Kidney epithelial cell (primary cell): ENCODE measurements at places on chromosomes 1 and 21.

DNA sequence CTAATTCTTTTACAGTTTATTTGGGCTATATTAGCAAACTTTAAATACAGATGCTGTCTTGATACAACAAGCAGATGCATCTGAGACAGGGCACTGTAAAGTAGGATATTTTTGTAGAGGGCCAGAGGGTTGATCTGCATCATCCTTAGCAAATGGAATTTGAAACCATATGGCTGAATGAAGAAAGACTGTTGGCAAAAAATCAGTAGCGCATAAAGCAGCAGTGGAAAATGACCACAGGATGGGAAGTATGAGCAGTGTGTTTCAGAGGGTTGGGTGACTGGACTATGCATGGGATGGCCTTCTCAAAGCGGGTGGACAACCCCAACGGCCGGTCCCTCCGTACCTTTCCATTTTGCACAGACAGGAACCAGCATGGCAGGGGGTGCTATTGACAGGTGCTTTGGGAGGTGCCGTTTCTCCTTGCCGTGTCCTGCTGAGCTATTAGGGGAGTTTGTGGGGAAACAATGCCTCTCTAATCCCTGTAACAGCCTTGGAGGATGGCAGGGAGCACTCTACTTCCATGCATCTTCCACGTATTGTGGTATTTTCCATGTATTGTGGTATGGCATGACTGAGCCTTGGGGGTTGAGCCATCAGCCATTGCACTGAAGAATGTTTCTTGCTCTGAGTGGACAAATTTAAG lies 5.9 kb downstream of the LRRC8B start:
- no peak for DNase-seq

GRCh38 chr1:93805027-93805610 lies 73.9 kb downstream of the DNTTIP2 start:
- no peak for DNase-seq

- no peak for DNase-seq
Measured at GRCh38 chr1:225834417-225835329, 24.7 kb downstream of the EPHX1 start.

- no peak for DNase-seq
Measured at GRCh38 chr1:205593967-205594366, 37.8 kb downstream of the ELK4 start.

GRCh38 chr1:240719953-240720700 lies 108.2 kb upstream of the GREM2 start:
- no peak for DNase-seq
